ENCODE measurements at places on chromosomes 12 and 14.

DNA sequence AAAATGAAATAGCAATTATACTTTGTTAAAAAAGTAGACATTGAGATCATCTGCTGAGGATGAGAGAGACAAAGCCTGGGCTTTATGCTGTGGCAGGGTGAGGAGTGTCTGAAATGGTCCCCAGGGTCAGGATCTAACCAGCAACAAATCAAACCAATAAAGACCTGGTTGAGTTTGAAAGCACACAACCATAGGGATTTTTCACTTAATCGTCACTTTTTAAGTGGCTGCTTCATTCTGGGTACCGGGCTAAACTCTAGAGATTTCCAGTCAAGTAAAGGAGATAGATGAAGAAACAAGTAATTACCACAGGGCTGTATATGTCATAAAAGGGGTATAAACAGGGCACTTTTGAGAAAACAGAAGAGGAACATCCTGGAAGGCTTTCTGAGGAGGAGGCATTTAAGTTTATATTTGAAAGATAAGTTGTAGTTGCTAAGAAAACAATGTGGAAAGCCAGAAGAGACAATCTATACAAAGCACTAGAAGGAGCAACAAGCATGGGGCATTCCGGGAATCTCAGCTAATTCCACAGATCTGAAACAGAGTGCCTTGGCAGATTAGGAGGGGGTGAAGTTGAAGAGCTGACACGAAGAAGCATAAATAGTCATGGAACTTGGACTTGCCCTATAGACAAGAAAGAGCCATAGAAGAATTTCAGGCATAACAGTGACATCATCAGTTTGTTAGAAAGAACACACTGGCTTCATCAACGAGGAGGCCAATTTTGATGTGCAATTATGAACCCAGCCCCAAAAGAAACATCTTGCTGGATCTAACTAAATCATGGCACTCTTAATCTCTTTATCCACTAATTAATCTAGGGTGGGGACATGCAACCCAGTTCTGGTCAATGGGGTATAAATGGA, 46.9 kb upstream of the FRS2 start:
- DNase-seq: no peak

DNA sequence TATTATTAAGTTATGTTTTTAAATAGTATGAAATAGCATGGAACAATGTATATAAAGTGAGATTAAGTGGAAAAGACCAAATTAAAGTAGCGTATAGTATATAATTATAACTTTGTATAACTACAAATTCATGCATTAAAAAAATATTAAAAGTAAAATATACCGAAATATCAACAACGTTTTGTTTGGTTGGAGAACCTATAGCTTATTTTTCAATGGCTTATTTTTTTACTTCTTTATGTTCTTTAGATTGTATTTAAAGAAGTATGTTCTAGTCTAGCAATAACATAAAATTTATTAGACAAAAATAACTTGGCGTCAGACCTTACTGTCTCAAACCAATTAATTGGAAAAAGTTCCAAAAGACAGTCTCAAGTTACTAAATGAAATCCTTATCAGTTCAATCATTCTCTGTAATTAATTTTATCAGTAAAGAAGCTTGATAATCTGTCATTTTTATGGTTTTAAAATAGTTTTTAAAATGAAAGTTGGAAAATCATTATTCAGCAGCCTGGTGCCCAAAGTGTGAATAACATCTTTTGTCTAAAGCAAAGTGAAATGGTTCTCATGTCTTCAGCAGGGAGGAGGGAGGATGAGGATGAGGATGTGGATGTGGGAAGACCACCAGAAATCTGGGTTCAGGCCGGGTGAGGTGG, 46.7 kb downstream of the IRAK3 start:
- no peak for DNase-seq

GRCh38 chr14:76705214-76705613, 56.1 kb upstream of the VASH1 start:
- DNase-seq: no peak

GRCh38 chr14:38790916-38791315, 312.1 kb downstream of the SEC23A start:
- DNase-seq: no peak

GRCh38 chr12:67111182-67111581, 158.0 kb upstream of the CAND1 start:
- no peak for DNase-seq

DNA sequence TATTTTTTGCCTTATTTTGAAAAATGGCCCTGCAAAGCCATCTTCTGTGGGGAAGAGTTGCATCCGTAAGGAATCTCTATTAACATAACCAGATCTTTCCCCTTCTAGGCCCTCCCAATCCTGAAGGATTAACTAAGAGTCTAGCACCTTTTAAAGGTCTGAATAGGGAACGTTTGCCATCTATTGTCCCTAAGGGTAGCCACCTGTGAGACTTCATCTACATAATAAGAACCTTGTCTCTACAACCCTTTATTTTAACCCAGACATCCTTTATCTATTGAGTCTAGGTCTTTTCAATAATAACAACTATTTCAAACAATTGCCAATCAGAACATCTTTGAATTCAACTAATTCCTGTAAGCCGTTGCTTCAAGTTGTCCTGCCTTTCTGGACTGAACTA, 4.4 kb downstream of the EDDM3B start:
- DNase-seq: no peak

GRCh38 chr12:578748-579419, 84.4 kb downstream of the NINJ2 start:
- DNase-seq: no peak

GRCh38 chr12:94763462-94763861, 113.1 kb upstream of the TMCC3 start:
- DNase-seq: no peak

- DNase-seq: no peak
Measured at GRCh38 chr12:100963381-100963780, 168.8 kb downstream of the ANO4 start.

DNA sequence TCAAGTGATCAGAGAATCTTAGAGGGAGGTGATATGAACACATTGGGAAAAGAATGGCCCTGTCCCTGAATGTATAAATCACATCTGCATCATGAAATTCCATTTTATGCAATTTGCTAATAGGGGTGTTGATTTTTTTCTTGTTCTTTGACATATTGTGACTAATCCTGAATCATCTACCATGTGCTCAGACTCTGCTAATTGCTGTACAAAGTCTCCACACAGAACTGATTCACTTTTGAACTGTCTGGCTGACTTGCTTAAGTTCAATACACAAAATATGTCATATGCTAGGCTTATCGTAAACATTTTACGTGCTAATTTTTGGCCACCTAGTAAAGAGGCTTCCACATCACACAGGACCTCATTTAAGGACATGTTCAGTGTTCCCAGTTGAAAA, 2.6 kb downstream of the TMEM132D start:
- DNase-seq: no peak

DNA sequence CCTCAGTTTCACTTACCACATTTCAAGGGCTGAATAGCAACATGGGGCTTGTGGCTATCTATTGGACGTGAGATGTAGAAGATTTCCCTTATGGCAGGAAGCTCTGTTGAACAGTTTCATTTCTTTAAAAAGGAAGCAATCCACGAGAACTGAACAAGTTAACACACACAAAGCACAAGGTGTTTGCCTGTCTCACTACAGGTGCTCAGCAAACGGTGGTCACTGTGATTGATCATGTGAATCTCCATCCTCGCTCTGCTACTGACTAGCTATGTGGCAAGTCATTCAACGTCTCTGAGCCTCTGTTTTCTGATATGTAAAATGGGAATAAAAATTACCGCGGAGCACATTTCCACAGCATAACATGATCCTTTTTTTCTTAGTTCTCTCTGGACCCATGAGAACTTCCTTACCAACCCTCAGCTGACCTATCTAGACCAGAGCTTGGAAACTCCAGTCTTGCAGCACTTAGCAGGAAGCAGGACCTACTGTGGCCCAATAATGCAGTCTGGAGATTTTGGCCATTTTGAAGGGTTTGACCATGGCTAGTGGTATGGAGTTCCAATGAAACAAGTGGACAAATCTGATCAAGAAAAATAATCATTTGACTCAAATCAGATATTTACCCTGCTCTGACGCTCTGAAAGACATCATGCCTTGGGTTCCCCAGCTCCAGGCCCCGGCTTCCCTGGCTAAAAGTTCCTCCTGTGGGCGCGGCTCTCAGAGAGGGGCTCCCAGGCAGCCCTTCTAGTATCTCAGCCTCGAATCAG, 278.8 kb downstream of the ZFP36L1 start:
- DNase-seq: no peak

- DNase-seq: no peak
Measured at GRCh38 chr14:65432361-65432948, 19.9 kb downstream of the FUT8 start.

- DNase-seq: no peak
Measured at GRCh38 chr14:99186956-99187690, 84.9 kb downstream of the BCL11B start.

DNA sequence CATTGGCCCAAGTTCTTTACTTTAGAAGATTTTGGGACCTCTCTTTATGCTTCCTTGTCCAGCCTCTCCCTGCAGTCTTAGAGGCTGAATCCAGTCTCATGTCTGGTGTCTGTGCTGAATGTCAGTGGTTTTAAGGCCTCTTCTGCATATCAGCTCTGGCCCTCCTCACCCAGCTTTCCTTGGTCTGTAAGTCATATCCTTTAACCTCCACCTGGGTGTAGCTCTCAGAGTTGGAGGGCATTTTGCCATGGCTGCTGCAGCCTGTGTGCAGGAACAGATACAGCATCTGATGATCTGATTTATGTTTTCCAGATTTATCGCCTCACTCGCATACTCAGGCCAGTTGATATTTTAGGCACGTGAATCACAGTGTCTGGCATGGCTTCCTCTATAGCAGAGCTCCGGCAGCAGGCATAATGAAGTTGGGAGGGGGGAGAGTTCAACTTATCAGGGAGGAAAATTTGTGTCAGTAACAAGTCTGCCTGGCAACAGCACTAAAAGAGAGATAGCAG, 335.0 kb downstream of the PCNX1 start:
- DNase-seq: no peak

- DNase-seq: no peak
Measured at GRCh38 chr14:61706096-61706690, 10.9 kb downstream of the HIF1A start.

DNA sequence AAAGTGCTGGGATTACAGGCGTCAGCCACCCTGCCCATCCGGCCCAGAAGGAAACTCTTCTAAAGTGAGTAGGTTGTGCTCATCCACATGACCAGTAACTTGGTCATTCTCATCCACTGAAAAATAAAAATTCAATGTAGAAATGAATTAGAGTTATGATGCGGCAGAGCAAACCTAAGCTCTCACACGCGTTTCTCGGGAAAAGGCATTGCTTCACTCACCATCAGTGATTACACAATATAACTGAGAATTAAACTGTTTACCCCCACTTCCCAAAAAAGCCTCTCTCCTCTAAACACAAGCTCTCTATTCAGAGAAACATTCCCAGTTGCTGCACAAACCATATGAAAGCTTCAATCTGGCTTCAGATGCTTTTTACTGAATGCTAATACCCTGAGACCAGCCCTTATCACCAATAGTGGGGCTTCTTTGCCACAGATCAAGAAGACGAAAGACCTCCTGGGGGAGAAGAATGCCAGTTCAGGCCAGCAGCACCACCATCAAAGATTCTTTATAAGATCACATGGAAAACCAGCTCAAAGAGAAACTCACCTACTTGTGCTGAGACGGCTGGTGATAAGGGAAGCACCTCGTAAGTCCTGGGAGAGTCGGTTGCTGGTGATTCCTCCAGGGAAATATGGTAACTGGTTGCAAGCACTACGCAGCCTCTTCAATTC, 121.5 kb upstream of the SFSWAP start:
- no peak for DNase-seq

DNA sequence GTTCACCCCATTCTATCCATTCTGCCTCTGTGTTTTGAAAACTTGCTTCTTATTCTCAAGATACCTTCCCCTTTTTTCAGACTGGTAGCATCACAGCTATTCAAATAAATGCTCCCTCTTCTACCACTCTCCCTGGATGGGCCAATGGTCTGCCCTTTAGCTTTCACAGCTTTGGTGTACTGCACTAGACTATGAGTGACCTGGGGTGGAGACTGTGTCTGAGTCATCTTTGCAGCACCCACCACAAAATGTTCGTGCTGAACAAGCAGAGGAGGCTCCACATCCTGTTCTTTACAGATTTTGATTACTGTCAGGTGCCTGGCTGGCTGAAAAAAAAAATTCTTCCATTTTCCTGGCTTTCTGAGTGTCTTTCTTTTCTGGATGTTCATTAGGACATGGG, 1104.1 kb upstream of the TMEM132C start:
- peak; percentile 8 for DNase-seq

DNA sequence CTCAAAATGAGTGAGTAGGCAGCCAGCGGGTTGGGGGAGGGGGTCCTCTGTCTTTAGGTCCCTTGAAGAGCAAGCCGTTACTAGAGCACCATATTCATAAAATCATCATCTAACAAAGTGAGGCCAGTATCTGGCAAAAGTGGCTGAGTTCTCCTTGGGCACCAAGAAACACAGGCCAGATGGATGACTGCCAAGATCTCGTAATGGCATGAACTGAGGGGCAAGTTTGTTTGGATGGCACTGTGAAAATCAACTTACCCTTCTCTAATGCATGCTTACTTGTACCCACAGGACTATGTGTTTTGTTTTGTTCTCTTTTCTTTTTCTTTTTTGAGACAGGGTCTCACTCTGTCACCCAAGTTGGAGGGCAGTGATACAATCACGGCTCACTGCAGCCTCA, 41.6 kb downstream of the GNPTAB start:
- DNase-seq: no peak

DNA sequence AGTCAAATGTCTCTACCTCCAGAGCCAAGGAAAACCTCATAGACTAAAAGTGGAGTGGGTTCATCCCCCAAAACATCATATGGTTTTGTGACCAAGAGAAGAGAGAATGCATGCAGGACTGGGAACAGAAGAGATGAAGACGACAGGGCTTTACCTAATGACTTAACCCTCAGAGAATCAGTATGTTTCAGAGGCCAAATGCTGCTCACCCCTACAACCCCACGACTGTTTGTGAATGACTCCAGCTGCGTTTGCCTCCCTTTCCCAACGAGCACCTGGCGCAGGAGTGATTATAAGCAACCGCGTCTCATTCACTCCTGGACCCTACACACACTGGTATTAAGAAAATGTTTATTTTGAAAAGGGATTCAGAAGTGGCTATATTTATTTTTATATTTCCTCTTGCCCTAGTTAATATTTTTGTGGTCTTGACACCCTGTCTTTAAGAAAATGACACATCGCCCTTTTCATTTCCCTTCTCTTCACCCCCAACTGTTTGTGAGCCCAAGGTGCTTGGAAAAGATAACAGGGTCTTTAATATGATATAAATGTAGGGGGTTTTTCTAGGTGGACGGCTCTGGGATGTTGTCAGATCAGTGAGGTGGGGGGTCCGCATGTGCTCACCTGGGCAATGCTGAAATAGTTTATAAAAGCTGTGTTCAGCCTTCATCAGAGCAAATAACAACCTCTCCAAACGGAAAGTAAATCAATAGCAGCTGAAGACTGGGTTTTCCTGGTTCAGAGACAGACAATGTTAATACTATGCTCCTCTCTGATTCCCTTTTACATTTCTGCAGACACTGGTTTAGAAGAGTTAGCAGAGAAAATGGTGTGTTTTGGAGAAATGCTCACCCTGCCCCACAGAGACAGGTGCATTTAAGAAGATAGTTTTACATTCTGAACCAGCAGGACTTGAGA, 77.7 kb downstream of the SLC15A4 start:
- DNase-seq: no peak
